RWPE1 (cell line): ENCODE measurements at places on chromosomes 3 and 15.

DNA sequence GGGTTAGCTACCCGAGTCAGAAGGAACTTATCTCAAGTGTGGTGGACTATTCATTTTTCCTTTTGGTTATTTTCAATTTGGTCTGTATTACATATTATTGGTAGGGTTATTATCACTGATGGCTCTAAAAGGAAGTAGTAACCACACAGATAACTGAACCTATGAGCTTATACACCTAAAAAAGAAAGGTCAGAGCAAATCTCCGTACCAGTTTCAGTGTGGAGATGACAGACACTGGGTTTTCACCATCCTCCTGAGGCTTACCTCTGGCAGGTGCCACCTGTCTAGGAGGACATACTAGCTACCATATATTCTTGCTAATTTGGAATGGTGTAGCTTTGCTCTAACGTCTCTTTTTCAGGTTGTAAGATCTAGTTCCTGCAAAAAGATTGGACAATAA, 10.2 kb downstream of the GAP43 start:
- DNase-seq: no peak

GRCh38 chr3:158106766-158107471, 699 bp upstream of the SHOX2 start:
- DNase-seq: no peak

DNA sequence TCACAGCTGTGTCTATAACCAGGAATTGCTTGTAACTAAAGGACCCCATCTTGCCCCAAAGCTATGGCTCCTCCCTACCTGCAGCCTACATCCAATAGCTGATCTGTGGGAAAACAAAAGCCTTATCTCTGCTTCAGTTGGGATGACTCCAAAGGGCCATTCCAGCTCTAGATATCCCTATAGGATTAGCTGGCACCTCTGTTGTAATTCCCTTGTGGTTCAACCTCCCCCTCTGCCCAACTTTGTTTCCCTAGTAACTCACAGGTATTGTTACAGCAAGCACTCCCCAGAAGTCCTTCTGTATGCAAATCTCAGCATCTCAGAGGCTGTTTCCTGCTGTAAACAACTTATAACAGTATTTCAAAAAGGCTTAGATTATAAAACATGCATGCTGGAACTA, 478.6 kb downstream of the AGBL1 start:
- DNase-seq: no peak

DNA sequence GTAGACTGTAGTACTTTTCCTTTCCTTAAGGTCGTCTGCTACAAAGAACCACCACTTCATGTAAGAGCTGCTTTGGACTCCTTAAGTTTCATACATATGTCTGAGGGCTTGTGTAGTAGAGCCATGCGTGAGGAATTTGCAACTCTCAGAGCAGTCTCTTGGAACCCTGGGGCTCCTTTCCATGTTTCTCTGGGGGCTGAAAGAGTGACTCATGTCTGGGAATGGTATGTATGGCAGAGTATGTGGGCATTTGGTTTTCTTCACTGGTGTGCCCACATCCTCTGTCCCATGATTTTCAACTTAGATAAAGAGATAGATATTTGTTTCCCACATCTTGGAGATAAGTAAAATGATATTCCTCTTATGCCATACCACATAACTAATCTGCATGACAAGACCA, 20.6 kb upstream of the RBM5 start:
- DNase-seq: no peak

DNA sequence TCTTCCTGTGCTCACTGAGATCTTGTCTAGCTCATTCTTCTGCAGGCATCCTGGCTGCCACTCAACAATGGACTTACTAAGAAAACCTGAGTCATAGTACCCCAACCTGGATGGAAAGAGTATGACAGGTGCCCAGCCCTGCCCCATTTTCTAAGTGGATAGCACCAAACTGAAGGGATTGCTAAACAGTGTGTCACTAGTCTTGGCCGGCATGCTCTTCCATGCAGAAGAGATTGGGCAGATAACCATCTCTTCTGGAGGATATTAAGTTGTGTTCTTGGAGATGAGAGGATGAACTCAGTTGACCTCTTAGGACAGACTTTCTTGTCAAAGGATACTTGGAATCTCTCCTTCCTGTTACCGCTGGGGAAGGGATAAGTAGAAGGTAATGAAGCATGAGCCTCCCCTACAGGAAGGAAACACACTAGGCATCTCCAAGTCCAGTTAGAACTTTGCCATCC, 797.5 kb downstream of the AGBL1 start:
- no peak for DNase-seq
